ENCODE measurements at places on chromosomes 2 and 18.

DNA sequence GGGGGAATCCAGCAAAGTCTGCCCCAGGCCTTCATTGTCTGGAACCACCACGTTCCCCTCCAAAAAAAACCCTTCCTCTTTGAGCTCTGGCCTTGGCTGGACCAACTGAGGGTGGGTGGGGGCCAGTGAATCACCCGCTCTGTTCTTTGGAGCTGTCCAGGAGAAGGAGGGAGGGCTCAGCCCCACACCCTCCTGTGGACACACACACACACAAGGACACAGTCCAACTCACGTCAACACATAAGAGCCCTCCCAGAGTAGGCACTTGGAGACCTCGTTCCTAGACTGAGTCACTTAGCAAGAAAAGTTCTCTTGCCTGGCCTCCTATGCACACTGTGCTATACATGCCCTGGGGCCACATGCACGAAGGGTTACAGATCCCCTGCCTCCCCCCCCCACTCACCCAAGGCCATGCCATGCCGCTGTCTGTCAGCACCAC, 1.2 kb upstream of the TNS1 start:
- DNase-seq: no peak

GRCh38 chr2:174078275-174078674, 113.1 kb upstream of the SP3 start:
- DNase-seq: no peak

DNA sequence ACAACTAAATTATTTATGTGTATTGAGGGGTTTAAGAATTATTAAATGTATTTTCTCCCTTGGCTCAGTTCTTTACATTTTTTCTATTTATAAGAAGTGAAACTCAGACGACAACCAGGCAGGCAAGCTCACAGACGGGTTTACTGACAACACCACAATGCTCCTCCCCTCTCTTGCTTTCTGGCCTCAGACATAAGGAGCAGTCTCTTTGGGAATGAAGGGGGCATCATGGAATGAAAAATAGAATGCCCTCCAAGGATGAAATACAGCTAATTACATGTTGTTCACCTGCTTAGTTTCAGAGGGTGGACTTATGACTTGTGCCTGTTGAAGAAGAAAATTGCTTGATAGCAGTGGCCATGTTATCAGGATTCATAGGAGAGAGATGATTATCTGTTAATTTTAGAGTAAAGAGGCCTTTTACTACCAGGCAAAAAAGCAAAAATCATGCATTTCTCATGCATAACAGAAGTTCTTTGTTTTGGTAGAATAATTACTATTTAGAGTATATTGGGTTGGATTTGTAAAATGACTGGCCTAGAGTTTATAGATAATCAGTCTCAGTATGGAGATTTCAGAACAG, 172.1 kb upstream of the LRRTM1 start:
- DNase-seq: no peak

GRCh38 chr2:190881598-190882410, 1.2 kb downstream of the GLS start:
- peak; percentile 57 for DNase-seq

DNA sequence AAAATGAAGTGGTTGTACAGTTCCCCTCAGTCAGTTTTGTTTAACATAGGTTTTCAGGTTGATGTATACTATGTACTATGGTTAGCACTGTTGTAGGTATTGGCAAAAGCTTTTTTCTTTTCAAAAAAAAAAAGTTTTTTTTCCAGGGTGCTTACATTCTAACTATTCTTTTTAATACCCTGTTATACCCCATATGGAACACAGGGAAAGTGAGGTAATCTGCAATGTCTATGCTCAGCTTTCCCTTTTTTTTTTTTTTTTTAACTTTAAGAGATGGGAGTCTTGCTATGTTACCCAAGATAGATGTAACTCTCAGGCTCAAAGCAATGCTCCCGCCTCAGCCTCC, 590 bp upstream of the CCDC138 start:
- DNase-seq: no peak

DNA sequence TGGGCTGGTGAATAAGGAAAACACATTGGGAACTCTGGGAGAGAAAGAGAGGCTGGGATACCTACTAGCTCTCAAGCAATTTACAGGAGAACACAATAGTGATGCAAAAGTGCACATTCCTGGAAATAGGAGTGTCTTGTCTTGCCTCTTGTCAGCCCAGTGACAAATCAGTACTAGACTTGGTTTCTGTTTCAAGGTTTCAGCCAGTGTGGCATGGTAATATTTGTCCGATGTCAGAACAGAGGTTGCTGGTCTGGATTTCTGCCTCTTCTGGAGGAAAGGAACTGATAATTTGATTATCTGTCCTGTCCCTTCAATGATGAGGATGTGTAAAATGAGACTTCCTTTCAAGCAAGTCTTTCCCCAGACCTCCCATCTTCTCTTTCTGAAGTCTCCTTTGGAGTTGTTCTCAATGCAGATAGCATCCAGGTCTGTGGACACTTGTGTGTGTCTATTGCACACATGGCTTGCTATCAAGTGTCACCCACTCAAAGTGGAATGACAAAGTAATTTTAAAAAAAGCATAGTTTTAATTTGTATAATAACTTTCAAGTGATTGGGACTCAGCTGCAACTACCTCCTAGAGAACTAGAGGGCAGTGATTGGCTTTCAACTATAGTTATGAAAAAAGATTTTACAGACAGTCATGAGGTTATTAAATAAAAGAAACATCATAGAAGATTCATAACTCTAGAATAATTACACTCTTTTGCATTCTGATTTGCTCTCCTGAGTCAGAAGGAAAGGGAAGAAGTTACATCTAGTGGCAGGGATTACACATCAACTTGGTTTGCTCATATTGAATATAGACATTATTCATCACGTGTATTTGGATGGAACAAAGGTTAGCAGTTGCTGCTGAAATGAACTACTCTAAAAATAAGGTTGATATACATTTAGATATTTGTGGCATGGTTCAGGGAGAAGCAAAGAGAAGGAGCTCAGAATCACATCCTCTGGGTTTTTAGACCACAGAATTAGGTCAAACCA, 4.5 kb downstream of the GPR39 start:
- no peak for DNase-seq

DNA sequence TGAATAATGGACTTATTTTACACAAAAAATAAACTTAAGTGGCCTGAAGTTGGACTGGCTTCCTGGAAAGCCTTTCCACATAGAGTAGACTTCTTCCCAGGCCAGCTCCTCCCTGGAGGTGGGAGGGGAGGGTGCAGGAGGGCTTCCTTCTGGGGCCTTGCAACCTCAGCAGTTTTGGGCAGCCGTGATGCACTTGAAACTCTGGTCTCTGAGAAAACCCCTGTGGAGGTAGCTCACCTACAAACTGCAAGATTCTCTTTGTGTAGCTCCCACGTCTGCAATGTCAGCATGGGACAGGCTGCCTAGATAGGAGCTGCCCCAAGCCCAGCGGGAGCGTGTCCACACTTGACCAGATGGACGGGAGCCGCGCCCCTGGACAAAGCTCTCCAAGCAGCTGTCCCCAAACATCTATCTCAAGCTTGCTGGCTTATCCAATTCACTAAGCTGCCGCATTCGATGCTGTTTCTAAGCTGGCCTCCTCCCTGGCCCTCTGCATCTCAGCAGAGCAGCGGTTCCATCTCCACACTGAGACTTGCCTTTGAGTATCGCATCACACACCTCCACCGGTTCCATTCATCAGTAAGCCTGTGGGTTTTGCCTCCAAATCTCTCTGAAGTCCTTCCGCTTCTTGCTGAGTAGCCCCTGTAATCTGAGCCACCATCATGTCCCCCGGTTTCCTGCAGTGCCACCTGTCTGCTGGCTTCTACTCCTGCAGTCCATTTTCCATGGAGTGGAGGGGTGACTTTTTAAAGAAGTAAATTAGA, 1.6 kb upstream of the LPIN1 start:
- no peak for DNase-seq

DNA sequence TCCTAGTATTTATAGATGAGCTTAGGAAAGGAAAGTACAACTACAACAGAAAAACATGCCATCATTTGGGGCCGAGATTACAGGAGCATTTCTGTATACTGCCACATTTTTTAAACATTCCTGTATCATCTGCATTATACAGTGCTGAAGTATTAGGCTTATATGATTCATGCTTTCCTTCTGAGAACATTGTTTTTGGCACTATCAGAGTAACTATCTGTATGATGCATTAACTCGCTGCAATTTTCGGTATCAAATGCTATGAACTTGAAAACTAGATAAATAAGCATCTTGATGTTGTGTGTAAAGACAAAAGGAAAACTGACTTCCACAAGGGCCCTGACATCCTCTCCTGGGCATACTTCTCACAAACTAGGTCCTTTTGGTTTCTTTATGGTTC, 102.0 kb downstream of the RIT2 start:
- DNase-seq: no peak

GRCh38 chr2:126302043-126302442, 353.9 kb upstream of the GYPC start:
- DNase-seq: no peak
